Gastroesophageal sphincter (tissue), 4 donors: ENCODE measurements at places on chromosomes 2 and 18. TPM values are rescaled to one million over a fixed set of nuclear protein-coding genes. Genes with fewer than 3 reads are reported as not detected.

DNA sequence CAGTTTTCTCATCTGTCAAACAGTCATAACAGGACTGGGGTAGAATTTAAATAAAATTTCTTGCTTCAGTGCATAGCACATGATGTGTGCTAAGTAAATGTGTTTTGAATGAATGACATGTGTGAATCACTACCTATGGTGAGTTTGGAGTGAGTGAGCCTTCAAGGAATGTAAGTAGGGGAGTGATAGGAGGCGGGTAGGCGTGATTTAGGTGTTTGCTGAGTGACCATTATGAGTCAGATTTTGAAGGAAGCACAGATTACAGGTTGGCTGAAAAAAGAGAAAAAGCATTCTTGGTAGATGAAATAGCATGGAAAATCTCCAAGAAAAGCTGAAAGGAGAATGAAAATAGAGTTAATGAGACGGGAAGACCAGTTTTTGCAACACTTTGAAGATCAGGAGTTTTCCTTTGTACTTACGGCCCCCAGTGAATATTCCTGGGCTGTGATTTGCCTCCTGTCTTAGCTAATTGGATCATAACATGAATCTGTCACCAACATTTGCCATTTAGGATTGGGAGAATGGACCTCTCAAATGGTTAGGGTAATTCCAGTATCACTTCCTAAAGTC is 136.9 kb upstream of the GATA6 start:
- no peak for ATAC-seq

- no peak for ATAC-seq
Measured at GRCh38 chr2:171402906-171403580, 30.7 kb downstream of the METTL8 start.

Gene SPP2
- not detected for total RNA-seq

GRCh38 chr2:11863103-11863502 is 116.7 kb downstream of the LPIN1 start:
- no peak for ATAC-seq

- ATAC-seq, result no peak
Measured at GRCh38 chr2:61537950-61538199, 281 bp downstream of the XPO1 start.

DNA sequence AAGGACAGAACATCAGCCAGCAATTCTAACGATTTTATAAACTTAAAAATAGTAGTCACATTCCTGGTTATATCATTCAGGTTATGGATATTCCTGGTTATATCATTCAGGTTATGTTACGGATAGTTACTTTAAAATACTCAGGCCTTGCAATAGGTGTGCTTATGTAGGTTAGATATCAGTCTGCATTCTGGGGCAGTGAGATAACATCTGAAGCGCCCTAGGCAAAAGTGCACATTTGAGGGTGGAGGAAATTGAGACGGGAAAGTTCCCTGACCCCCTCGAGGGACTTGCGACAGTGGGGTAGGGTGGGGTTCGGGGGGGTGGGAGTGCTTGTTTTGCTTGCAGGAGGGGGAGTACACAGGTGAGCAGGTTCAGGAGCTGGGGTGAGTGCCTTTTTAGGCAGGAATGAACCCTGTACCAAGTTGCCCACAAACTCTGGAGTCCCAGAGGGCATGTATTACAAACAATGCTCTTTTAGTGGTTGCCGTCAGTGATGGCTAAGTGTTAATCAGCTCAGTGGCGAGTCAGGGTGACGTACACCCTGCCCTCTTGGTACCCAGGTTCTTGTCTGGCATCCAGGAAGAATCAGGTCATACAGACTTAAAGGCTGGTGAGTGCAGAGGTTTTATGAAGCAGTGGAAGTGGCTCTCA is 31.8 kb downstream of the CREG2 start:
- ATAC-seq, result no peak

Gene GKN1
- total RNA-seq, result 4.7 TPM

DNA sequence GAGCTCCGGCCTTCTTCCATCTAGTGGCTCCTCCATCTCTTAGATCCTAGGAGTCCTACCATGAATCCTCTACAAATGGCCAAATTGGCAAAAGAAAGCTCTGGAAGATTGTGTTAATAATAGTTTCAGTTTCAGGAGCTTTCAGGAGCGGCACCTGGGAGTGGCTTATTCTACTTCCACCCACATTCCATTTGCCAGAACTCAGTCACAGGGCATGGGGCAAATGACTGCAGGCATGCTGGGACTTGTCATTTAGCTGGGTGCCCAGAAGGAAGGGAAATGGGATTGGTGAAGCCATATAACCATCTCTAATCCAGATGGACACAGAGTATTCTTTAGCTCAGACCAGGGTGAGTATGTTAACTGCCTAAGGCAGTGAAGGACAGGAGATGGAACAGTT is 3.6 kb upstream of the LRATD1 start:
- no peak for ATAC-seq

Gene TACR1
- total RNA-seq, result 2.0 TPM
